ENCODE measurements at places on chromosomes 1 and 21.

DNA sequence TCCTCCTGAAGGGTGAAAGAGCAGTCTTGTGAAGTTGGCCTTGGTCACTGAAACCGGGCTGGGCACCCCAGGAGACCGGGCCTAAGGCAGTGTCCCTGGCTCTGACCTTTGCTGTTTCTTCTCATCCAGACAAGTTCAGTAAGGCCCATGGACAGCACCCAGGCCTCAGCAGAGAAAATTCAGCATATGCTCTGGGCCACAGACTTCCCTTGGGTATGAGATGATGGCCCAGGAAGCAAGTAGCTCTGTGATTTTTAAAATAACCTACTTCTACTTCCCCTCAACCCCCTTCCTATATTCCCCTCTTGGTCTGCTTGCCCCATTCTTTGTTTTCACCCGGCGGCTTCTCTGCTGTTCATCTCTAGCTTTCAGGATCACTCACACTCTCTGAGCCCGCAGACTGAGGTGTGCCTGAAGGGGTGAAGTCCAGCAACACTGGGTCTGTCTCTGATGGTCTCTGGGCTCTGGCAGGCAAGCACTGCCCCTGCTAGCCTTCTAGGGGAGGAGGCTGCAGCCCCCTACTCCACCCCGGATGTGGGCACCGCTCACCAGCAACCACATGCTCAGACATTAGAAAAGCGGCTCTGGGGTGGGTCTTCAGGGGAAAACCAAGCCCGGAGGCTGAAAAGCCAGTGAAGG lies 2.9 kb upstream of the GPR25 start:
- no peak for ATAC-seq

DNA sequence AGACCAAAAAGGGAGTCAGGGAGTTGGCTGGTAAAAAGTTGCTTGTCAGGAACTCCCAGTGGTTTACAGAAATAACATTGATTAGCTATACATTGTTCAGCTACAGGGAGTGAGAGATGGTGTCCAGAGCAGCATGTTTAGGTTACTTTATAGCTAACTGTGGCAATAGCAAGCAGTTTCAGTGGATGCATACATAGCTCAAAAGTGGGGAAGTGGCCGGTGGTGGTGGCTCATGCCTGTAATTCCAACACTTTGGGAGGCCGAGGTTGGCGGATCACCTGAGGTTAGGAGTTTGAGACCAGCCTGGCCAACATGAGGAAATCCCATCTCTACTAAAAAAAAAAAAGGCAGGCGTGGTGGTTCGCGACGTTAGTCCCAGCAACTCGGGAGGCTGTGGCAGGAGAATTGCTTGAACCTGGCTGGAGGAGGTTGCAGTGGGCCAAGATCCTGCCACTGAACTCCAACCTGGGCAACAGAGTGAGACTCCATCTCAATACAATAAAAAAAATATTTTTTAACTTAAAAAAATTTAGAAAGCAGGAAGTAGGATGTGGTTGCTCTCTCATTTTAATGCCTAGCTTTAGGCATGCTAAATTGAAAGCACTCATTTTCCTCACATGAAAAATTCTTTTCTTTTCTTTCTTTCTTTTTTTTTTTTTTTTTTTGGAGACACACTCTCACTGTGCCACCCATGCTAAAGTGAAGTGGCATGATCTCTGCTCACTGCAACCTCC lies 109.7 kb downstream of the PPIAL4G start:
- no peak for ATAC-seq

DNA sequence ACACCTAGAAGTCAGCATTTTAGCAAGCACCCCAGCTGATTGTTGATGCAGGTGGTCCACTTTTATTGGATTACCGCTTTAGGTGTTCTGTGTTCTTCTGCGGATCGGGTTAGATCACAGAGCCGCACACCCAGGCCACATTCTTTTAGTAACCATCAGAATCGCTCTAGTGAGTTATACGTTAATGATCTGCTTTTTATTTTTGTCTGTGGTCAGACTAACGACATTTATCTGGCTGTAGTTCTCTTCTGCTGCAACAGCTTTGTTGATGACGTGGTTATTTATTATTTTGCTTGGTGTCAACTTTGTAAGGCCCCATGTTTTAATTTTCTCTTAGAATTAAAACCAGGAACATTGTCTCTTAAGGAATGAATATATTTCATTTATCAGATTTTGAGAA lies 18.2 kb downstream of the SCCPDH start:
- no peak for ATAC-seq

DNA sequence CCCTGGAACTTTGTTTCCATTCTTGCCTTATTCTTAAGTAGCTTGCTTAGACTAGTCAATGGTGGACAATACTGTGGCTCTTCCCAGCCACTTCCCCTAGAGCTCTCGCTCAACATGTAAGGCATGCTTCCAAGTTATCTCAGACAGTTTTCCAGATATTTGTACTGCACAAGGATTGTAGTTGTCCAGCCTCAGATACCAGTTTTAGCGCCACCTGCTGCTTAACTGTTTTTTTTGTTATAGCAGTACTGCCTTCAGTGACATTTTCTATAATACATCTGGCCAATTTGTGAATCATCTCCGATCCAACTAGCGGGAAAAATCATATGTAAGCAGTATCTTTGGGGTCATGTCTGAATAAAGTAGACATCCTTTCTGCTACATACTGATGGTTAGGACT lies 346.7 kb upstream of the ADGRL4 start:
- ATAC-seq = no peak

GRCh38 chr1:55735106-55735505 lies 519.9 kb upstream of the USP24 start:
- ATAC-seq = no peak

DNA sequence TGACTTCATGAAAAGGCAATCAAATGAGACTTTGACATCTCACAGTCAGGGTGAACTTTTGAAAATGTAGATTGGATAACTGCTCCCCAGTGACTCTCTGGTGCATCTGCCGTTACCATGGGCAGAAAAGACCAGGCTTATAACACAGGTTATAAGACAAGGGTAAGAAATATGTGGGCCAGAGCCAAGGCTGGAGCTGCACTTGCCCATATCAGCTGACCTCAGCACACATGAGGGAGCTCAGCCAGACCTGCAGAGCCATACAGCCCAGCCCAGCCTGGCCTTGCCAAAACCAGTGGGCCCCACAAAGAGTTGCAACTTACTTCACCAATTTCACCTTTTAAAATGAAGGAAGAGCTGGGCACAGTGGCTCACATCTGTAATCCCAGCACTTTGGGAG lies 11.7 kb upstream of the RGS2 start:
- ATAC-seq = no peak

Measured in gastroesophageal sphincter (tissue), 4 donors.